ENCODE measurements at places on chromosomes 7 and 10. TPM values are rescaled to one million over a fixed set of nuclear protein-coding genes. Genes with fewer than 3 reads are reported as not detected.

The OR2A2 gene
- not detected for total RNA-seq

The PTF1A gene
- total RNA-seq = not detected

The PLXDC2 gene
- total RNA-seq = not detected

The CALHM2 gene
- total RNA-seq = 93.4 TPM

The CALN1 gene
- not detected for total RNA-seq

DNA sequence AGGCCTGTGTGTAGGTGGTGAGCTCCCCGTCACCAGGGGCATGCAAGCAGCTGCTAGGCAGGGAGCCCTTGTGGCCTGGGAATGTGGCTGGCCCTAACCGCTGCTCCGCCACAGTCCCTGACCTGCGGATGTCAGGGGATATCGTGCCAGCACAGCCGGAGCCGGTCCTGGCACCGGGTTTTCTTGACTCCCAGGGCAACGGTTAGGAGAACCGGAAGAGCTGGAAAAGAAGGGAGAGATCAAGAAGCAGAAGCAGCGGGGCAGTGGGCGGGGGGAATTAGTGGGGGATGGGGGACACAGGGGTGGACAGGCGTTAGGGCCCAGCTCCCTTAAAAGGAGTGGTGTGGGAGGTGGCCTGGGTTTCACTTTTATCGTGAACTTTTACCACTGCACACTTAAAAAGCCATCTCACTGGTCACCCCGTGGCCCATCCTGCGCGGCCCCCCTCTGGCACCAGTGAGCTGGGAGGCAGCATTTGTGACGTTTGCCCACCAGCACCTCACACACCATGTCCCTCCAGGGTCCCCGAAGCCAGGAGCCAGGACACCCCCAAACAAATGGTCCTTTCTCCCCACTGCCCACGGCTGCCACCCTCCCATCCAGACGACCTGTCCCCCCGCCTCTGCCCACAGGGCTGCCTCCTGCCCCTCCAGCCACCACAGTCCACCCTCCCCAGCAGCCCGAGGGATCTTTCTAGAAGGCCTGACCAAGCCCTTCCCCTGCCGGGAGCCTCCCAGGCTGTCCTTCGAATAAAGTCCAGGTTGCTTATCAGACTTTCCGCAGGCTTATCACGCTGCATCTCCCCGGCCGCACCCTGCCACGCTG is 1.8 kb upstream of the MICALL2 start:
- no peaks in the 10 kb centered on the region for H3K36me3 ChIP-seq
- no peak overlapping the region for H3K27ac ChIP-seq
- no peak for DNase-seq
- no peak overlapping the region for H3K4me3 ChIP-seq

GRCh38 chr10:3203016-3203811 is 30.6 kb upstream of the PITRM1 start:
- peaks cover 32% of the 10 kb centered on the region for H3K4me1 ChIP-seq
- no peak overlapping the region for H3K27ac ChIP-seq
- peaks cover 89% of the 10 kb centered on the region for H3K27me3 ChIP-seq
- H3K4me3 ChIP-seq = no peak overlapping the region

DNA sequence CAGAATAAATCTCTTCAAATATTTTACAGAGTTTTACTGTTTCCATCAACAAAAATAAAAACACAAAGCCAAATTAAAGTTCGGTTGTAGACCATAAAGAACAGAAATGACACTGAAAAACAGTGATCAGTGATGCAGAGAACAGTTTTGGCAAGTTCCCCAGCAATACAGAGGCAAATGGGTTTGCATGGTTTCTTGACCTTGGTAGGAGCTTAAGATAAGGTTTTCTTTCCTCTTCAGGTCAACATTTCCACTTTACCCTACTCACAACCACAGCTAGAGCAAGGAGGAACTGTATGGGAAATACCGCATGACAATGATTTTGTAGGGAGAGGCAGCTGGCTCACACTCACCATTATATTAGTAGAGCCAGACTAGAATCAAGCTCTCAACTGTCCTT is 199.5 kb downstream of the SH2D4B start:
- no peaks in the 10 kb centered on the region for H3K36me3 ChIP-seq
- no peak for DNase-seq
- no peaks in the 10 kb centered on the region for H3K27me3 ChIP-seq
- H3K27ac ChIP-seq = no peak overlapping the region
- H3K4me1 ChIP-seq = no peaks in the 10 kb centered on the region

DNA sequence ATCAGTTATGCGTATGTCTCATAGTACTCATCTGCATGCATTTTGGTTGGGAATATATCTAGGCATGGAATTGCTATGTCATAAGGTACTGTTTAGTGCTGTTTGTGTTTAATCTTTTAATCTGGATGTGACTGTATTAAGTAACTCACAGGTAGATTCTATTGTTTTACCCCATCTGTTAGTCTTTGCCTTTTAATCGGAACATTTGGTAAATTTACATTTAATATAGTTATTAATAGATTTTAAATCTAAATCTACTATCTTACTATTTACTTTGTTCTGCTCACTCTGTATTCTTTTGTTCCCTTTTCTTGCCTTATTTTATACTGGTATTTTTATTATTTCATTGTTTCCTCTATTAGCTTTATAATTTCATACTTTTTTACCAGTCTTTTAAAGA is 10.6 kb upstream of the ITGA8 start:
- no peaks in the 10 kb centered on the region for H3K36me3 ChIP-seq
- no peak for DNase-seq
- no peak overlapping the region for H3K27ac ChIP-seq
- peaks cover 8% of the 10 kb centered on the region for H3K27me3 ChIP-seq
- H3K4me3 ChIP-seq = no peak overlapping the region
- no peaks in the 10 kb centered on the region for H3K4me1 ChIP-seq

- H3K4me3 ChIP-seq = no peak overlapping the region
- DNase-seq = no peak
- no peaks in the 10 kb centered on the region for H3K36me3 ChIP-seq
- no peak overlapping the region for H3K27ac ChIP-seq
Measured at GRCh38 chr7:113831556-113831955, 87.3 kb downstream of the PPP1R3A start.

- peaks cover 9% of the 10 kb centered on the region for H3K4me1 ChIP-seq
- H3K27ac ChIP-seq = no peak overlapping the region
- no peak for DNase-seq
- peaks cover 8% of the 10 kb centered on the region for H3K27me3 ChIP-seq
- H3K36me3 ChIP-seq = no peaks in the 10 kb centered on the region
Measured at GRCh38 chr10:71985542-71986250, 21.5 kb downstream of the CHST3 start.

DNA sequence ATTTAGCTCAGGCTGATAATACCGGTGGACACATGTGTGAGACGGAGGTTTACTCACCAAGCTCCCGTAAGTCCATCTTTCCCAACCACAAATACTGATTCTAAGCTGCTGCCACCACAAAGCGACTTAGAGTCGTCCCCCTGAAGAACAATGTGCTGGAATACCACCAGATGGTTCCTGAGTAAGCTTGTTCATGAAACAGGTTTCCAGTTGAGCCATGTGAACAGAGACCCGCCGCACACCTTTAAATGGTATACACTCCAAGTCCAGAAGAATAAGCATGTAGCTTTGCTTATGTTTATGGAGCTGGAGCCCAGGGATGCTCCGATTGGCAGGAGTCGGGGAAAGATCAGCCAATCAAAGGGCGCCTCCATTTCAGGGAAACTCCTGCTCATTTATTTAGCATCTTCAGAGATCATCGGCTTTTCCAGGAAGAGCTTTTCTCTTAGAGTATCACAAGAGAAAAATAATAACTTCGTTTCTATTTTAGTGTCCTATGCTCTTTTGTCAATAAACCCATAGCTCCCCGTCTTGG is 261.6 kb upstream of the AOAH start:
- H3K4me1 ChIP-seq = peaks cover 13% of the 10 kb centered on the region
- no peak overlapping the region for H3K27ac ChIP-seq
- no peak overlapping the region for H3K4me3 ChIP-seq
- peaks cover 10% of the 10 kb centered on the region for H3K36me3 ChIP-seq

DNA sequence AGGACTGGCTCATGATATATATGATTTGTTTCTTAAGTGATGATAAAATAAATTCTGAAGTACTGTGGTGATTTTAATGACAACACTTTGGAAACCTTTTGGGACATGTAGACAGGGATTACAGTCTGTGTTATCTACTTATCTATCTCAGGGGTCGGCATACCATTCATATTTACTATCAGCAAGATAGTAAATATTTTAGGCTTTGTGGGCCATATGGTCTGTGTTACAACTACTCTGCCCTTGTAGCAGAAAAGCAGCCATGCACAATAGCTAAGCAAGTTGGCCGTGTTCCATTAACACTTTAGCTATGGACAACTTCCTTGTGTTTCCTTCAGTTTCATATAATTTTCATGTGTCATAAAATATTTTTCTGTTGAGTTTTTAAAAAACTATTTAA is 97.8 kb upstream of the PRPS1L1 start:
- DNase-seq = no peak
- no peak overlapping the region for H3K4me3 ChIP-seq
- H3K36me3 ChIP-seq = no peaks in the 10 kb centered on the region
- H3K27ac ChIP-seq = no peak overlapping the region

- H3K27ac ChIP-seq = no peak overlapping the region
- peaks cover 2% of the 10 kb centered on the region for H3K27me3 ChIP-seq
- H3K36me3 ChIP-seq = no peaks in the 10 kb centered on the region
- H3K4me3 ChIP-seq = no peak overlapping the region
Measured at GRCh38 chr10:103720964-103721335, 134.4 kb downstream of the SH3PXD2A start.

DNA sequence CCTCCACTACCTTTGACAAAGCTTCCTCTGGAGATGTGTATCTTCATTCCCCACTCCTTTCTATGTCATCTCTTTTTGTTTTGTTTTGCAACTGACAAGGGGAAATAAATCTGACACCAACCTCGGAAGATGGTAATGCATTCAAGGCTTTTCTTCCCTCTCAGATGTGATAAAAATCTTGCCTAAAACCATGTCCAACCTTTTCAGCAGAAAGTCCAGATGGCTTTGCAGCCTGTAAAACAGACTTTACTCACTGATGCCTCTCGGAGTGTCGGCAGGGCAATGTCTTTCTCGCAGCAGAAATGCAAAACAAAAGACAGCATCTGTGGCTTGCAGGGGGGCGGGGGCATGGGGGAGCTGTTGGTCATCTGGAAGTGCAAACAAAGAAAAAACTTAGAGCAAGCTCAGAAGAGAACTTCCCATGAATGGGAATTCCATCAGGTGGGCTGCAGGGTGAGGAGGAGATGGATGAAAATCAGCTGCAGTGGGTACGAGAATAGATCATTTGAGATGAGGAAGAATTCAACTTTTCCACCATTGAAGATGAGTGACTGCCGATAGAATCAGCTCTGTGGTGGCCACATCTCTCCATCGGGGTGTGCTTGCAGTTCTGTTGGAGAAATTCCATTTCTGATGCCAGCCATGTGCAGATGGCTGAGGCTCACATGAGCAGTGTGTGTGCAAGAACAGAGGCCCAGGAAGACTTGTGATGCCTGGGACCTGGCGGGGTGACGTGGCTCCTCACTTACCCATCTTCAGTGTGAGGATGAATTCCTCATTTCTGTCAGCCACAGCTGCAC is 237.7 kb downstream of the WDR37 start:
- H3K27ac ChIP-seq = no peak overlapping the region
- no peaks in the 10 kb centered on the region for H3K36me3 ChIP-seq
- H3K4me1 ChIP-seq = no peaks in the 10 kb centered on the region
- H3K27me3 ChIP-seq = peaks cover 28% of the 10 kb centered on the region
- H3K4me3 ChIP-seq = no peak overlapping the region

DNA sequence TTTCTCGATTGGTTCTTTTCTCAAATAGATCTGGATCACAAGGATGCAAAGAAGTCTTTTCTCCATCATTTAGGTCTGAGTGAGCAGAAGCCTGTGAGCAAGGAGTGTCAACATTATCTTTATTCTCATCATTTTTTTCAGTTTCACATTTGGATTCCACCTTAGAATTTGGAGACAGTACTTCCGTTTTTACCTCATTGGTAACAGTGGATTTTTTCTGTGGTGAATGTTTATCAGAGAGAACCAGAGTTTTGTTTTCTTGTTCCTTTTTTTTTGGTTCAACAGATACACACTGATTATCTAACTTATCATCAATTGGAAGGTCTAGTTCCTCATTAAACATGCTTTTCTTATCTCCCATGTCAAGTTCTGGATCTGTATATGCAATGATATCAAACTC is 151.3 kb downstream of the GALNT11 start:
- H3K4me1 ChIP-seq = peaks cover 8% of the 10 kb centered on the region
- no peak overlapping the region for H3K27ac ChIP-seq
- no peak for DNase-seq
- H3K4me3 ChIP-seq = no peak overlapping the region
- no peaks in the 10 kb centered on the region for H3K27me3 ChIP-seq

- H3K4me1 ChIP-seq = peaks cover 48% of the 10 kb centered on the region
- H3K27ac ChIP-seq = peak overlapping the region; percentile 92
- H3K4me3 ChIP-seq = no peak overlapping the region
- no peaks in the 10 kb centered on the region for H3K27me3 ChIP-seq
- H3K36me3 ChIP-seq = peaks cover 14% of the 10 kb centered on the region
Measured at GRCh38 chr10:110447886-110448285, 49.8 kb upstream of the DUSP5 start.

GRCh38 chr10:114754445-114755320 is 66.9 kb upstream of the FHIP2A start:
- H3K4me1 ChIP-seq = no peaks in the 10 kb centered on the region
- no peak overlapping the region for H3K4me3 ChIP-seq
- no peak overlapping the region for H3K27ac ChIP-seq
- no peak for DNase-seq

DNA sequence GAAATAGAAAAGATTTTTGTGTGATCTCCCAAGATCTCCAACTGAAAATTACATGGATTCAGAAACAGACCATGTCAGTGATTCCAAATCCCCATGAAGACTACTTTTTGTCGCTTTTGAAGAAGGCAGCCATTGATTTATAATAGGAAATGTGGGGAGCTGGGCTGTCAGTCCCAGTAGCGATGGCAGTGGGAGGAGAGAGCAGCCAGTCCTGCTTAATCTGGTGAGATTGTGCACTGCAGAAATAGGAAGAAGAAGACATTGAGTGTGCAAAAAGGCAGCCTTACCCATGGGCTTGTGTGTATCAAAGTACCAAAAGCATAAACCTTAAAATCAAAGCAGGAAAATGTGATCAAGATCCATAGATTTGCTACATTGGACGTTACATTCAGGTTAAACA is 4.8 kb downstream of the ADRB1 start:
- no peak for DNase-seq
- H3K36me3 ChIP-seq = peaks cover 5% of the 10 kb centered on the region
- peaks cover 79% of the 10 kb centered on the region for H3K27me3 ChIP-seq
- no peak overlapping the region for H3K27ac ChIP-seq
- peaks cover 29% of the 10 kb centered on the region for H3K4me1 ChIP-seq
- no peak overlapping the region for H3K4me3 ChIP-seq

DNA sequence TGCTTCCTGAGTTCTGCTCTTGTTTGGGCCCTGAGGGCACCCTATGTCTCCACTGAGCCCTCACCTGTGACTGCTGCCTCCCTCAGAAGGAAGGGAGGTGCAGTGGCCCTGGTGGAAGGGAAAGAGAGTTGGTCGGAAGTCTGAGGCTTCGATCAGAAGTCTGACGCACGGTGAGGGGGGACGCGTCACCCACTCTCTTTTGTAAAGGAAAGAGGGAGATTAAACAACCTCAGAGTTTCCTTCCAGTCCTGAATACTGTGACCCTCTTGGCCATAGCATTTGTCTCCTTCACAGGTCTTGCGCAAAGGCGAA is 31.4 kb upstream of the TRIM8 start:
- no peak overlapping the region for H3K4me3 ChIP-seq
- peaks cover 17% of the 10 kb centered on the region for H3K4me1 ChIP-seq
- no peak for DNase-seq
- H3K36me3 ChIP-seq = no peaks in the 10 kb centered on the region
- peak overlapping the region; percentile 73 for H3K27ac ChIP-seq

- no peak overlapping the region for H3K4me3 ChIP-seq
- H3K4me1 ChIP-seq = no peaks in the 10 kb centered on the region
- no peak for DNase-seq
- H3K27me3 ChIP-seq = peaks cover 36% of the 10 kb centered on the region
- no peak overlapping the region for H3K27ac ChIP-seq
Measured at GRCh38 chr7:116543664-116544063, 18.8 kb downstream of the CAV1 start.

All from activated CD8-positive, alpha-beta memory T cell treated with anti-CD3 and anti-CD28 coated beads, Interleukin-2, amount 10 ng/mL, durations not matched to agents 7 days and 5 days (primary cell).